Stimulated activated CD8-positive, alpha-beta memory T cell treated with anti-CD3 and anti-CD28 coated beads, Interleukin-15, amount 100 ng/mL, for 24 hours (primary cell): ENCODE measurements at places on chromosomes 5 and 9.

DNA sequence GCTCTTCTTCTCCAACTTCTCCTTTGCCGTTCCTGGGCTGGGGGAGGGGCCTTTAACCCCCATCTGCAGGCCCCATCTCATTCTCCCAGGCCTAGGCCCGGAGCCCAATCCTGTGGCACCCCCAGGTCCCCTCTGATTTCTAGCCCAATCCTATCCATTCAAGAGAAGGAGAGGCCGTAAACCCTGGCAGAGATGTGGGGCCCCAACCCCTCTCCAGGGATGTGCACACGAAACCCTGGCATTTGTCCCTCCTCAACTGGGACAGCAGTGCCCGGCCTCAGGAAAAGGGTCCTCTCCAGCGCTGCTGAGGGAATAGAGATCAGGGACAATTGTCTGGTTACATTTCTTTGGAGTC is 24.2 kb upstream of the ADAMTS2 start:
- no peak for DNase-seq

- no peak for DNase-seq
These were observed 8.6 kb downstream of the MORN5 start for GRCh38 chr9:122168356-122168755.

- no peak for DNase-seq
These were observed 183.9 kb upstream of the PPP1R26 start for GRCh38 chr9:135295551-135296300.

DNA sequence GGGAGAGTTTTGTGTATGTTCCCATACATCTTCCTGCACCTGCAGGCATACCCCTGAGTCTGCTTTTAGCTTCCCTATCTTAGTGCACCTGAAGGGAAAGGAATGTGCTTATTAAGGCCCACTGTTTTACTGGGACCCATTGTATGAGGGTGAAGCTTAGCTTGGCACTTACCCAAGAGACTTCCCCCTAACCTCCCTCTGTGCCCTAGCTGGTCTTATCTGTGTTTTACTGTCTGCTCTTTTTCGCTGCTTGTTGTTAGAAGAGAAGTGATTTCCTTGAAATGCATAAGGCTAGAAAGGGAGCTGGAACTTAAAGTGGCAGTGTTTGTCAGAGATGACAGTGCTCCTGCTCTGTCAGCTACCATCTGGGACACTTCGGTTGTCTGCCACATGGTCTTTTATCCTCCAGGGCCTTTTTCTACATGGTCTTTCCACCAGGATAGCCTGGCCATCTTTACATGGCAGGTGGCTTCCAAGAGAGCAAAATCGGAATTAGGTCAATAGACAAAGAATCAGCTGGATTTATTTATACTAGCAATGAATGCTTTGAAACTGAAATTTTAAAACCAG is 122.5 kb upstream of the SLC44A1 start:
- DNase-seq: no peak

DNA sequence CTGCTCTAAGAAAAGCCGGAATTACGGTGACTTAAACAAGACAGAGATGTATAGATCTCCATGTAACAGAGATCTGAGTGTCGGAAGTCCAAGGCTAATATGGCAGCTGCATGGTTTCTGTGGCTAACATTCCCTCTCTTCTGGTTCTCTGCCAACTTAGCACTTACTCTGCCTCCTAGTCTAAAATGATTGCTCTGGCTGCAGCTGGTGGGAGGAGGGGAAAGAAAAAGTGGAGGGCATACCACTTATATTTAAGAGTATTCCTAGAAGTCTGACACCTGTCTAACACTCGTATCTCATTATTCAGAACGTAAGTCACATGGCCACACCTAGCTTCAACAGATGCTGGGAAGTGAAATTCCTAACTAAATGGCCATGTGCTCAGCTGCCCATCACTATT is 551.5 kb upstream of the TLE4 start:
- DNase-seq: no peak

DNA sequence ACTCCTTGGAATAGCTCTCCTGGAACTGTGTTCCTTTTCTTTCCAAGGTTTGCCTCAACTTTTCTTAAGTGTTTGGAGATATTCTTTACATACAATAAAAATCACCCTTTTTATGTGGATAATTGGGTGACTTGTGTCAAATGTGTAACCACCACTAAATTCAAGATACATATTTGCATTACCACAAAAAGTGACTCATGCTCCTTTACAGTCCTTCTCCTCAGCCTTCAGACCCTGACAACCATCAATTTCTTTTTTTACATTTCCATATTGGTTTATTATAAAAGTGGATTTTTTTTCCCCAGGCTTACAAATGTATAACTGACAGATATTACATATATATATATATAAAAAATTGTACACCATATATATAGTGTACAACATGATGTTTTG is 372.0 kb upstream of the KCNN2 start:
- DNase-seq: no peak

- no peak for DNase-seq
These were observed 18.1 kb downstream of the NFIL3 start for GRCh38 chr9:91405343-91406077.

DNA sequence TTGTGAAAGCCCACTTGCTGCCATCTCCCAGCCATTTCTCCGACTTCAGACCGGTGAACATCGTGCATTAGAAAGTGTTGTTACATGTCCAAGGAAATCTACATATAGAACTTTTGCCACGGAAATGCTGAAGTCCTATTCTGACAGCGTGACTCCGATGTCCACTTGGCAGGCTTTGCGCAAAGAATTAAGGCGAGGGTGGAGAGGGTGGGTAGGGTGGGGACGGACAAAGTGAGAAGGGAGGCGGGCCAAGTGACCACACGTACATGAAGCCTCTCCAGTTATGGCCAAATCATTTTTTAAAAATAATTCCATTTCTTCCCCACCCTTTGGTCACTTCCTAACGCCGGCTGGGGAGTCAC is 460 bp upstream of the ACO1 start:
- DNase-seq: no peak

DNA sequence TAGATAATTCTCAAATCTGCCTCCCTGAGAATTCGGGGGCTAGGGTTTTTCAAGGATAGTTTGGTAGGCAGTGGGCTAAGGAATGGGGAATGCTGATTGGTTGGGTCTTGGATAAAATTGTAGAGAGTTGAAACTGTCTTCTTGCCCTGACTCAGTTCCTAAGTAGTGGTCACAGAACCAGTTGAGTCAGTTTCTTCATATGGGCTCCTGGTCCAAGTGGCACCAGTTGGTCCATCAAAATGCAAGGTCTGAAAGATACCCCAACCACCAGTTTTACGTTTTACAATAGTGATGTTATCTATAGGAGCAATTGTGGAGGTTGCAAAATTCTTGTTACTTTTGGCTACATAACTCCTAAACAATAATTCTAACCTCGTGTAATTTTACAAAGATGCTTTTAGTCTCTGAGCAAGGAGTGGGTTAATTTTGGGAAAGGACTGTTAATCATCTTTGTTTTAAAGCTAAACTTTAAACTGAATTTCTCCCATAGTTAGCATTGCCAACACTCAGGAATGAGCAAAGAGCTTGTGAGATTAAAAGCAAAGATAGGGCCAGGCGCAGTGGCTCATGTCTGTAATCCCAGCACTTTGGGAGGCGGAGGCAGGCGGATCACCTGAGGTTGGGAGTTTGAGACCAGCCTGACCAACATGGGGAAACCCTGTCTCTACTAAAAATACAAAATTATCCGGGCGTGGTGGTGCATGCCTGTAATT is 7.7 kb downstream of the CDK7 start:
- DNase-seq: no peak

GRCh38 chr5:91125916-91126315 is 257.2 kb downstream of the ARRDC3 start:
- no peak for DNase-seq

DNA sequence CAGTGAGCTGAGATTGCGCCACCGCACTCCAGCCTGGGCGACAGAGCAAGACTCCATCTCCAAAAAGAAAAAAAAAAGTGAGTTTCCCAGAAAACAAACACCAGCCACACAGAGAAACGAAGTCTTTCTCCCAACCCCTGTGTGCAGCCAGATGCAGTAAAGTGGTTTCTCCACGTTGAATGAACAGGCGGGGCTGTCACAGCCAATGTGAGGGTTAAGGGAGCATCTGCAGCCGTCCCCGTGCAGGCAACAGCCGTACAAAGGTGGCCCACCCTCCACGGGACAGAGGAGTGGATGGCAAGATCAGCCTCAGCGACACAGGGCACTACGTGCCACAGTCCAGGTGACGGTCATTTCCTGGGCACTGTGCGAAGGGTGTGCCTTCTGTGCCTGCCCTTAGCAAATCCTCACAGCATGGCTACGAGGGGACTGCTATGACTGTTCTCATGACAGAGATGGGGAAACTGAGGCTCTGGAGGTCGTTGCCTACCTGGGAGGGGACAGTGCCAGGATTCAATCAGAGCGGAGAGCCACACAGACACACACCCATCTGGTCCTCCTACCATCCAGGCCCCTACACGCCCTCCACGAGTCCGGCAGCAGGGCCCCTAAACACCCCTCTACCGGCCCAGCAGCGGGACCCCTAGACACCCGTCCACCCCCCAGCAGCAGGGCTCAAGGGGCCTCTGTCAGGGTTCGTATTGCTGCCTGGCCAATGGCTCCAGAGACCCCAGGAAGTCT is 2.3 kb downstream of the VAV2 start:
- no peak for DNase-seq

DNA sequence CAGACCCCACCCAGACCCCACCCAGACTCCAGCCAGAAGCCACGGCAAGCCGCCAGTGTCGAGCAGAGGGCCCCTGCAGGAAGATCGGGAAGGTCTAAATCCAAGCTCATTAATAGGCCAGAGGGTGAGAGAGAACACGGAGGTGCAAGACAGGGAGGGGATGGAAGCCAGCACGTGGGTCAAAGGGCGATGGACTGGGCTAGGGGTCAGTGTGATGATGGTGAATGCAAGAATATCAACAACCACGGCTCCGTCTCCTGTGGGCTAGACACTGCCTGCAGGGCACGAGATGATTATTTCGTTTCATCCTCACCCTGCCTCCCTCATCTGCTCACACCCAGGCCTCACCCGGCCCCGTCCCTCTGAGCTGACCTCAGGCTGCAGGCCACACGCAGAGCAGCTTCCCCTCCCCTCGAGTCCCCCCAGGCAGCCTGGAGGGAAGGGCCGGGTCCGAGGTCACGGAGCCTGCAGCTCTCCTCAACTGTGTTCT is 122.0 kb downstream of the COL23A1 start:
- no peak for DNase-seq

DNA sequence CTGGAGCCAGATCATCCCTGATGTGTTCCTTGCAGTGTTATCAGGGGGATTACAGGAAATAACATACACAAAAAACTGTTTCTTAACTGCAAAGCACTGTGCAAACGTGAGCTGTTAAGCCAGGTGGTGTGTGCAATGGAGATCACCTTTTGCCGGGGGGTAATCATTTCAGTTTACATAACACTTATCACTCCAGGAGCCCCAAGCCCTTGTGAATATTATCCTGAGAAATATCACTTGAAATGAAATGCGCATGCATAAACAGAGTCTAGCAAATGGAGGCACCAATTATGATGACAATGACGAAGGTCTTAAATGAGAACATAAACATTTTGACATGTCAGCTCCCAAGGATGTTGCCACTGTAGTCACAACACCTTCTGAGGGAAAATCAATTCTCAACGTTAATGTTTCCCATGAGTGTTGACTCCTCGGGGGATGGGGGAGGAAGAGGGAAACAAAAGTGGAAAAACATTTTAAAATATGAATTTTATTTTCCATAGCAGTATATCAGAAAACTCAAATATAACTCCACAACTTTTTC is 54.5 kb upstream of the RAD23B start:
- no peak for DNase-seq

DNA sequence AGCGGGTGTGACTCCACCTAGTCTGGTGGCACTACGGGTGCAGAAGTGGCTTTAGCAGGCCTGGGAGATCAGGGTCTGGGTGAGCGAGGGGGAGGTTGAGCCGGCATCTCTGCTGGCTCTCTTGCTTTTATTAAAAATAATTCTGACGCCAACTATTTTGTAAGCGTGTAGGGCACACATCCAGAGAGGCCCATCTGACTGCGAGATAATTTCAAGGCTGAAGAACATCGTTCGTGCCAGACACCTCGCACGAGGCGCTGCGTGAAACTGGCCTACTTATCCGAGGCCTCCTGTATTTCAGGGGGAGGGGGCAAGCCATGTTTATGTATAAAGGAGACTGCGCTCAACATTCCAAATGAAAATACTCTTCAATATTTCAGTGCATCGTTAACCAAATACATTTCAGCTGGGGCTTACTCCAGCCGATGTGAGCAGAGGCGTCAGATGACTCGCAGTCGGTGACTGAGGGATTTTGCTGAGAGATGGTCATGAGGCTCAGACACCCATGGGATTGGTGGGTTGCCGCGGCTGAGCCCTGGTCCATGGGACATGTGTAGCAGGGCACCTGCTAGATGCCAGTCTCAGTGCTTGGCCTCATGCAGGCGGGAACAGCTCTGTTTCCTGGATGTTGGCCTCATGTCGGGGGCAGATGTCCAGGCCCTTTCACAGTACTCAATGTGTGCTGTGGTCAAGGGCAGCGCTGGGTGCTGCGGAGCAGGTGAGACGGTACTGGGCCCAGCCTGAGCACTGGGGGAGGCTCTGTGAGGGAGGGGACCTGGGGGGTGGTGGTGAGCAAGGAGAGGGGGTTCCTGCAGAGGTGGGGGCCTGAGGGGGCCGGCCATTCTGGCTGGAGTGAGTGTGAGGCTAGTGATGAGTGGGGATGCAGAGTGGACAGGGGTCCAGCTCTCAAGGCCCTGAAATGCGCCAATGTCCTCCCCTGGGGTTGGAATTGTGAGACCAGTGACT is 201.5 kb downstream of the DAB2IP start:
- no peak for DNase-seq

GRCh38 chr9:17795744-17796143 is 216.9 kb downstream of the SH3GL2 start:
- no peak for DNase-seq

- DNase-seq: no peak
These were observed 363.5 kb downstream of the NDUFS4 start for GRCh38 chr5:53923961-53924360.

- DNase-seq: no peak
These were observed 113.8 kb downstream of the TRIM32 start for GRCh38 chr9:116800885-116801284.

DNA sequence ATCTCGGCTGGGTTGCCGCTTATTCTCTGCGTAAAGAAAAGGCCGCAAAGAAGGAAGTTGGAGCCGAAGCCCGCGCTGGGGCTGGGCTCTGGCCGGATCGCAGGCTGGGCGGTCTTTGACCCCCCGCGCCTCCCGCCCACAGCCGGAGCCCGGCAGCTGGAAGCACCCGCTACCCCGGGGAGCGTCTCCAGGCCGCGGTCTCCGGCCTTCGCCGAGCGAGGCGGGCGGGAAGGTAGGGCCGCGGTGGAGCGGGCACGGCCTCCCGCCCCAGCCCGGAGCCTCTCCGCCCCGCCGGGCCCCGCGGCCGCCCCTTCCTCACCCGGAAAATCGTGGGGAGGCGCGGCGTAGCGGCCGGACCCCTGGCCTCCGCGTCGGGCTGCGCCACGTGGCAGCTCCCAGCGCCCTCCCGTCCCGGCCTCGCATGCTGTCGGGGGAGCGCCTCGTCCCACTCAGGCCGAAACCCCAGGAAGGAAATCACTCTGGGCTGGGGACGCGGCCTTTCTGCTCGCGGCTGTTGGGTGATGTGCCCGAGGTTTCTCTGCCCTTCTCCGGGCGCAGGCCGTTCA is 12.0 kb downstream of the FOXD1 start:
- DNase-seq: no peak

- DNase-seq: no peak
These were observed 35.7 kb downstream of the PLPPR1 start for GRCh38 chr9:101064206-101064605.

GRCh38 chr9:112921549-112921948 is 30.9 kb upstream of the SLC46A2 start:
- no peak for DNase-seq

GRCh38 chr5:119290161-119290569 is 65.7 kb upstream of the TNFAIP8 start:
- no peak for DNase-seq

- DNase-seq: no peak
These were observed 180.6 kb downstream of the FGF18 start for GRCh38 chr5:171599957-171600612.
